ENCODE measurements at places on chromosomes 5 and 9. TPM values are rescaled to one million over a fixed set of nuclear protein-coding genes. Genes with fewer than 3 reads are reported as not detected.

The SLC25A2 gene
- total RNA-seq: 0.14 TPM

The TAF1L gene
- 0.04 TPM for total RNA-seq

The CCNO gene
- 5.1 TPM for total RNA-seq

The PTGS1 gene
- total RNA-seq: 2.3 TPM

GRCh38 chr9:18122171-18122570 lies 351.8 kb upstream of the ADAMTSL1 start:
- H3K27me3 ChIP-seq: no peaks in the 10 kb centered on the region
- H3K36me3 ChIP-seq: no peaks in the 10 kb centered on the region
- no peaks in the 10 kb centered on the region for H3K4me1 ChIP-seq
- H3K27ac ChIP-seq: no peak overlapping the region

- no peaks in the 10 kb centered on the region for H3K27me3 ChIP-seq
- peak overlapping the region; percentile 87 for H3K27ac ChIP-seq
- no peak overlapping the region for H3K4me3 ChIP-seq
- peaks cover 3% of the 10 kb centered on the region for H3K36me3 ChIP-seq
- no peaks in the 10 kb centered on the region for H3K4me1 ChIP-seq
- no peak for DNase-seq
These were observed 1.5 kb downstream of the ARPC5L start for GRCh38 chr9:124863371-124863871.

The IFNA2 gene
- not detected for total RNA-seq

The TMEM171 gene
- total RNA-seq: 0.19 TPM

All from pancreas (tissue), 10 donors.